ENCODE measurements at places on chromosomes 7 and 10.

GRCh38 chr10:16231734-16232435 lies 204.9 kb upstream of the PTER start:
- no peak for ATAC-seq

- ATAC-seq, result no peak
These were observed 111.6 kb downstream of the PKD1L1 start for GRCh38 chr7:47836503-47837202.

DNA sequence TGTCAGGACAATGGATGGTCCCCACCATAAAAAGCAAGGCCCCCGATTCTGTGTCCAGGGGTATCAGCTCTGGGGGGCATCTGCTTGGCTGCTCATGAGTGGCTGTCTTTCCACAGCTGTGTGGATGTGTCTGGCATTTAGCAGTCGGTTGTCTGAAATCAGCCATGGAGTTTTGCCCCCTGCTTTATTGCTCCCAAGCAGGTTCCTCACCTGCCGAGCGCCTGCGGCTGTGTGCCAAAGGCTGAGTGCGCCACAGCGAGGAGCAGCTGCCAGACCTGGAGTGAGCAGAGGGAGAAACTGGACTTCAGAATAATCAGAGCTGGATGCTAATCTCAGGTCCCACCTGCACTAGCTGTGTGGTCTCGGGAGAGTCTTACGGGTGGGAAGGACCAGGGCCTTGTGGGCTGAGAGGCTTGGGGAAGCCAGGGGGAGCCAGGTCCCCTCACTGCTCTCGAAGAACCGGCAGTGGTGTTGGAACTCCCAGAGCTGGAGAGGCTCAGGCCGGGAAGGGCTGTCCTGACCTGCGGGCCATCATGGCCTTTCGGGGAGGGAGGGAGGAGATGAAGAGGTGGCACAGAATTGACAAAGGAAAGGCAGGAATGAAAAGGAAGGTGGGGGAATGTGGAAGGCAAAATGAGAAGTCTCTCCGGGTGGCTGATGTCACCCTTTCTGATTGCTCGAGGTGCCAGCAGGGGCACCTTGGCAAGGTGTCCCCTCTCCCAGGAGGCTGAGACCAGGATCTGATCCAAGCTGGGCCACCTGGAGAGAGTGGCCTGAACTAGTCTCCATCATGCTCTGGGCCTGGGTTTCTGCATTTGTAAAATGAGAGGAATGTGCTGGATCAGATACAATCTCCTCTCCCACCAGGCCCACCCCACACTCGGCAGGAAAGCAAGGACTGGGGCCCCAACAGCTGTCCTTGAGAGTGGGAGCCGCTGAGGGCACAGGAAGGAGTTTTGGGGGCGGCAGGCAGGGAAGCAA lies 30.2 kb upstream of the LEP start:
- no peak for ATAC-seq

GRCh38 chr10:70140297-70140696 lies 6.2 kb downstream of the TYSND1 start:
- ATAC-seq, result no peak

DNA sequence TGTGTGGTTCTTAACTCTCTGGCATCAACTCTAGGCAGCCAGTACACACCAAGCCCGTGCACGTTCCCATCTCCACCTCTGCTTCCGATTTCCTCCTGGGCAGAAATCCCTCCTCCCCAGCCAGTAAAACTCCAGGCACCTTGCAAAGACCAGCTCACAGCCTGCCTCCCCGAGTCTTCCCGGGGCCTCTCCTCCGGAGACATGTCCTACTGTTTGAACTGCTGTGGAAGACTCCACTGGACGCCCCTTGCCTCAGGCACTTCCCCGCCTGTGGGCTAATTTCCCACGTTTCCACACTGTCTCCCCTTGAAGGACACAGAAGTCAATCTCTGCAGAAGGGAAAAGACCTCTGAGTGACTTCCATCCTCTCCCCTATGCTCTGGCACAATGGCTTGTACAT lies 210.7 kb upstream of the FRMD4A start:
- no peak for ATAC-seq

GRCh38 chr7:5225616-5226290 lies 35.7 kb downstream of the WIPI2 start:
- no peak for ATAC-seq

- no peak for ATAC-seq
These were observed 170.9 kb upstream of the NPVF start for GRCh38 chr7:25399000-25399750.

- no peak for ATAC-seq
These were observed 71.3 kb downstream of the TACC2 start for GRCh38 chr10:122060250-122060649.

GRCh38 chr10:24237801-24238395 lies 29.0 kb downstream of the KIAA1217 start:
- no peak for ATAC-seq

DNA sequence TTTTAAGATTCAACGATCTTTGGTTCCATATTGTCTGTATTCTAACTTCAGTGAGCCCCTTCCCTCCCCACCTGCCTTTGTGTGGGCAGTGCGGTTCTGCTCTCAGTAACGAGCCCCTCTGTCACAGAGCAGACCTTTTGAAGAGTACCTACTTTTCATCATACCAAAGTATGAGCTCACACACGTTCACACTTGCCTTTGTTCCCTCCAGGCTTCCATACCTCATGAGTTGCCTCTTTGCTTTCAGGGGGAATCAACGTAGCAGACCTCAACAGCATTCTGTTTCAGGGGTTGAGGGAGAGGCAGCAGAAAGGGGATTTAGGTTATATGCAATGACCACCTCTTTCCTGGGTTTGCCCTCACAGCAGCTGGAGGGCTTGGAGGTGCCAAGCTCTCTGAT lies 211.4 kb upstream of the MDFIC start:
- no peak for ATAC-seq

GRCh38 chr10:118543714-118544400 lies 51.6 kb downstream of the PRLHR start:
- no peak for ATAC-seq

- ATAC-seq, result peak; percentile 10
These were observed 29.8 kb downstream of the NPS start for GRCh38 chr10:127578961-127579305.

- no peak for ATAC-seq
These were observed 98.4 kb upstream of the FAM3C start for GRCh38 chr7:121494516-121494915.

- ATAC-seq, result peak; percentile 46
These were observed 32.0 kb upstream of the PLEKHA1 start for GRCh38 chr10:122342293-122343134.

GRCh38 chr7:95737828-95738505 lies 34.4 kb upstream of the DYNC1I1 start:
- no peak for ATAC-seq

DNA sequence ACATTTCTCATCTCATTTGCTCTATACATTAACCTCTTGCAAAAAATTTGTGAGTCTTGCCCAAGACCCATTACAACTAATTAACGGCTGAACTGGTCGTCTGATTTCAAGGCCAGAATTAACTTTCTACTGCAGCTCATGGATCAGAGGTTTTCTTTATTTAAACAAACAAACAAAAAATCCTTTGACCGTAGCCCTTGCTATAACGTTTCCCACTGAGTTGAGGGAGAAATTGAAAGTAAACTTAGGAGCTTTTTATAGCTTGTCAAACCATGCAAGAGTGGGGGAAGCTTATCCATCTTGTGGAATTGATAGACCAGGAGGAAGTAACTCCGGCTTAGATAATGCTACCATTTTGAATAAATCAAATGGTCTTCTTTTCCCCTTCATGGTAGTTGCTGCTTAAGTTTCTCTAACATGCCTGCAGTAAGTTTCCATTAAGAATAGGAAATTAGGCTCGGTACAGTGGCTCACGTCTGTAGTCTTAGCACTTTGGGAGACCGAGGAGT lies 3.3 kb downstream of the SRGN start:
- ATAC-seq, result no peak

DNA sequence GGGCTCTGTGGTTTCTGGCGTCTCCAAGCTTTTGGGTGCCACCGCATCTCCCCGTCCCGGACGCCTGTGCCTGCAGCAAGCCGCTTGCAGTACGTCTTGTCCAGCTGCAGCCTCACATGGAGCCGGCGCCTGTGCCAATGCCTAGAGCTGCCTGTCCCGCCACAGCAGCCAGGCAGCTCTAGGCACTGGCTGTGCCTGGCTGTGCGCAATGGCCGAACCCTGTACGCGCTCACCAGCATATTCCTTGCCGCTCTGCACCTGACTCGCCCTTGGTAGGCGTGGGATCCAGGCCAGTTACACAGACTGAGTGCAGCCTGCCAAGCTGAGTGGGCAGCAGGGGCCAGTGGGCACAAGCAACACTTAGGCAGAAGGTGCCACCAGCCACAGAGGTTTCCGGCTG lies 381.2 kb upstream of the SORCS1 start:
- ATAC-seq, result no peak

GRCh38 chr10:75240329-75241076 lies 4.7 kb upstream of the COMTD1 start:
- no peak for ATAC-seq

- ATAC-seq, result peak; percentile 80
These were observed 36.0 kb downstream of the CCNY start for GRCh38 chr10:35372329-35372728.

DNA sequence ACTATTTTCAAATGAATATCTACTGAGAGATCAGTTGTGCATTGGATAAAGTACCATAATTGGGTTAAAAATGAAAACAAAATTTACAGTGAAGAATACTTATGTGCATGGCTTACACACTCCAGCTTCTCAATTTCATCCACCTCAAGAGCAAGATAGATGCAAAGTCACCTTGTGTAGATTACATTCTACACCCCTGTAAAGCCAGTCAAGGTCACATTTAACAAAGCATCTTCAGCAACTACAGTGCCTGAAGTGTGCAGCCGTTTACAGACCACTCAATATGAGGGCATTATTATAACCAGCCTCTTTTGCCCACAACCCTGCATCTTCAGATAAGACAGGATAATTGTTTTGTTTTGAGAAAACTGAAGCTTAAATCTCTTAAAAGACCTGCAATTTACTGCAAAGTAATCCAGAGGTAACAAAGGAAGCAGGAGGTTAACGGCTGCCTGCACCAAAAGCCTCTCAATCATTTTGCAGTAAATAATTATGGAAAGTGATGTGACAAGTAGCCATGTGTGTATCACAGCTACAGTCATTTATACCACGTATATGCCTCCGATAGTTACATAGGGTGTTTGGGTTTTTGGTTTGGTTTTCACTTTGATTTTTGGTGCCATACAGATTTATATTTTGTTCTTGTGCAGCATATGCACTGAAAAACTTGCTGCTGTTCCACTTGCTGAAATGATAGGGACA lies 4.9 kb downstream of the PURB start:
- ATAC-seq, result no peak

GRCh38 chr10:10911471-10911921 lies 106.2 kb upstream of the CELF2 start:
- peak; percentile 93 for ATAC-seq

GRCh38 chr7:70015353-70015752 lies 417.1 kb downstream of the AUTS2 start:
- ATAC-seq, result no peak

DNA sequence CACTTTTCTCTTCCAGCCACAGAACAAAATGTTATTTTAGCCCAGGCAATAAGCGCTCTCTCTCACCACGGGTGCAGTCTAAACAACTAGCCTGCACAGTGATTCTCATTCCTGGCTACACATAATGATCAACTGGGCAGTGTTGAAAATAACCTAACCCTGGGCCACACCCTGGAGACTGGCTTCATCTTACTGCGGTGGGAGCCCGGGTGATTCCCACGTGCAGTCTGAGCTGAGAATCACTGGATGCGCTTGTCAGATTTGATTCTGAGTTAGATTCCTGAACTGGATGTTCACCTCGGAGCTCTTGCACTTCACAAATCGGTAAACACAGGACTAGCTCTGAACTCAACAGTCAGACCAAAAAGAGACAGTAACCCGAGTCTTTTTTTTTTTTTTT lies 14.9 kb downstream of the ZC3HAV1 start:
- peak; percentile 57 for ATAC-seq

GRCh38 chr10:3424111-3424851 lies 251.7 kb upstream of the PITRM1 start:
- ATAC-seq, result peak; percentile 51

- no peak for ATAC-seq
These were observed 48.4 kb downstream of the SFMBT2 start for GRCh38 chr10:7362471-7362870.

- ATAC-seq, result peak; percentile 58
These were observed 17.0 kb downstream of the FAM131B start for GRCh38 chr7:143345428-143345900.

DNA sequence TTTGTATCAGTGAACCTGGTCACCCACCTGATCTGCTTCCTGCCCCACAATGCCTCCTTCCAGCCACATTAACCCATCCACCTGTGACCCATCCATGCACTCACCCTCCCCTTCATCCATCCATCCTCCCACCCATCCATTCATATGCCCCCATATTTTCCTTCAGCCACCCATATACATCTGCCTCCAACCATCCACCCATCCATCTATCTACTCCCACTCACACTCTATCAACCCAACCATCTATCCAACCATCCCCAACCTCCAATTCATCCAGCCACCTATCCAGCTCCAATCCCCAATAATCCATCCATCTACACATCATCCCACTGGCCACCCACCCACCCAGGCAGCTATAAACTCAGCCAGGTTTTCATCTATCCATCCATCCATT lies 51.0 kb downstream of the GRID1 start:
- no peak for ATAC-seq

DNA sequence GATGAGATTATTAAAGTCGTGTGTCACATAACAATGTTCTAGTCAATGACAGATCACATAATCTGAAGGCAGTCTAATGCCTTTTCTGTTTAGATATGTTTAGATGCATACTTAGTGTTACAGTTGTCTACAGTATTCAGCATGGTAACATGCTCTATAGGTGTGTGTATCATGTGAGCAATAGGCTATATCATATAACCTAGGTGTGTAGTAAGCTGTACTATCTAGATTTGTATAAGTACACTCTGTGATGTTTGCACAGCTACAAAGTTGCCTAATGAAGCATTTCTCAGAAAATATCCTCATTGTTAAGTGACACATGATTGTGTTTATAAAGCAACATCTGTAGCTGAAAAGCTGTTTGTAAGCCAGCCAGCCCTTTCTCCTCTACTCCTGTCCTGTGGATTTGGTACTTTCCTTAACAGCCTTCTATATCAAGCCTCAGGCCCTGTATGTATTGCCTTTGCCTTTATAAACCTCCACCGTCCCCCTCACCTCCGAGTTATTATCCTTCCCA lies 6.3 kb downstream of the HECTD2 start:
- no peak for ATAC-seq

GRCh38 chr10:26829810-26830515 lies 30.8 kb downstream of the ABI1 start:
- ATAC-seq, result no peak

DNA sequence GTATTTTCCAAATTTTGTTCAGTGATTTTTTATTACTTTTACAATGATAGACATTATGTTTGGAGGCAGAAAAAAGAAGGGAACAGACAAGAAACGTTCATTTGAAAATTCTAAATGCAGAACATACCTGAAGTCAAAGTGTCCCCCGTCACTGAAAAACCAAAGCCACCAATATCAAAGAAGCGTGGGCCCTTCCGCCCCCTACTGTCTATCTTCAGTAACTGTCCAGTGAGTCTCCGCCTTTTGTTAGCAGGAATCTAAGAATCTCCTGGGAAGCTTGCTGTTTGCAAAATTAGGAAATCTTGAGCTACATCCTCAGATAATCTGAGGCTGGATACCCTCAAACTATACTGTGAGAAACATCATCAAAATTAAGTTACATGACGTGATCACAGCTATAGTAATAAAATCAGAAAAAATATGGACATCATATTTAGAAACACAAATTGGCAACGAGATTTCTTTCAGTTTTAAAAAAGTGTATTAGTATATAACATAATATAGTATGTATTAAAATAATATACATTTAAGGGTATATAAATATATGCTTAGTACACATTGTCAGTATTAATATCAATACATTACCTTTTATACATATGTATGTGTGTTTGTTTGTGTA lies 169.3 kb upstream of the AKR1E2 start:
- ATAC-seq, result no peak

GRCh38 chr7:22952306-22953015 lies 61.5 kb downstream of the HYCC1 start:
- no peak for ATAC-seq

Data from gastroesophageal sphincter (tissue), 4 donors.